HAP-1 (cell line): ENCODE measurements at places on chromosomes 1 and 21.

GRCh38 chr1:153348511-153349362 lies at the start of gene PGLYRP4:
TSS of gene PGLYRP4 (minus strand) at chr1:153348841. CDS start at chr1:153347932, 909 bp downstream.
- DNase-seq, result no peak

- DNase-seq, result no peak
Observed at GRCh38 chr1:62381831-62382657, 54.8 kb upstream of the USP1 start.

DNA sequence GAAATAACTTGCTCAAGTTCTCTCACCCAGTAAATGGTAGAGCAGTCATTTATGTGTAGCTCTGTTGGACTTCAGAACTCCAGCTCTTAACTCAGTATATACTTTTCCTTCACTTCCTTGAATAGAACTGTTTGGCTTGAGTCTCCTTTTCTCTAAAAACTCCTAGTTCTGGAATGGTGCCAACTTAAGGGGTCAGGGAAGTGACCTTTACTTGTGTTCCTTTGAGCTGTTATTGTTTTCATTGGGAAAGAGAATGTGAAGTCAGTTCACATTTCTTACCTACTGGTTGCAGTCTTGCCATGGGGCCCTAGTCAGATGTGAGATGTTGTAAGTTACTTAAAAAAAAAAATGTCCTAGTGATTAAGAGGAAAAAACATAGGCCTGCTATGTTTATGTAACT lies 77.0 kb upstream of the MACF1 start:
- DNase-seq, result peak; percentile 27

DNA sequence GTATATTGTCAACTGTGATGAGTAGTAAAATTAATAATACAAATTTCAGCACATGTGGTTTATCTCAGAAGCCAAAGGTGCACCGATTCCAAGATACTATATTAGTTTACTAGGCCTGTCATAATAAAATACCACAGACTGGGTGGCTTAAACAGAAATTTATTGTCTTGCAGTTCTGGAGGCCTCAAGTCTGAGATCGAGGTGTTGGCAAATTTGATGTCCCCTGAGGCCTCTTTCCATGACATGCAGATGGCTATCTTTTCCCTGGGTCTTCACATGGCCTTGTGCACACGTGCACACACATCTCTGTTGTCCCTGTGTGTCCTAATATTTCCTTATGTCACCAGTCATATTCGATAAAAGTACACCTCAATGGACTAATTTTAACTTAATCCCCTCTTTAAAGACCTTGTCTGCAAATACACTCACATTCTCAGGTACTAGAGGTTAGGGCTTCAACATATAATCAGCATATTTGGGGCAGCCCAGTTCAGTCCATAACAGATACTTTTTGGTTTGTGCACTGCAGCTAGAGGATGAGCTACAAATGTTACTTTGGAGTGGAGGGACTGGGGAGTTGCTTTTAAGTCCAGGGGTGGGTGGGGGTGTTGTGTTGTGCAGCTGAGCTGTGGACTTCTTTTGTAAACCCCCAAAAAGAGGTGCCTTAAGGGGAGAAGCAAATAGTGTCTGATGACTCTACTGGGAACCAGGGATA lies 21.4 kb downstream of the TSNAX start:
- no peak for DNase-seq

GRCh38 chr1:3522112-3522511 lies 67.6 kb downstream of the ARHGEF16 start:
- no peak for DNase-seq
